CD8-positive, alpha-beta memory T cell (primary cell): ENCODE measurements at places on chromosomes 7 and 10. TPM values are rescaled to one million over a fixed set of nuclear protein-coding genes. Genes with fewer than 3 reads are reported as not detected.

The KCNH2 gene
- 0.11 TPM for total RNA-seq

The DDX50 gene
- 49.9 TPM for total RNA-seq

The AQP1 gene
- 0.13 TPM for total RNA-seq

The LGI1 gene
- total RNA-seq = not detected

The ZDHHC6 gene
- total RNA-seq = 56.4 TPM

The CASTOR2 gene
- 6.8 TPM for total RNA-seq

The LRRC61 gene
- total RNA-seq = 27.9 TPM

The SKIDA1 gene
- 0.35 TPM for total RNA-seq

The TMEM213 gene
- not detected for total RNA-seq

DNA sequence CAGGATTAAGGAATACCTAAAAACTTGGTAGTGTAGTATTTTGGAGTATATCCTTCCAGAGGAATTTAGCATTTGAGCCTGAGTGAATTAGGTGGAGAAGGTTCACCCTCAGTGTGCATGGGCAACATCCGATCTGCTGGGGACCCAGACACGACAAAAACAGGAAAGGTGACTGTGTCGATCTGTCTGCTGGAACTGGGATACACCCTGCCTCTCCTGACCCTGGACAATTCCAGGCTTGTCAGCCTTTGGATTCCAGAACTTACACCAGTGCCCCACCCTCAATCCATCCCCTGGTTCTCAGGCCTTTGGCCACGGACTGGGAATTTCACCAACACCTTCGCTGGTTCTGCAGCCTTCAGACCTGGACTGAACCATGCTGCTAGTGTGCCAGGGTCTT lies 41.9 kb downstream of the PTPRE start:
- no peak for DNase-seq

DNA sequence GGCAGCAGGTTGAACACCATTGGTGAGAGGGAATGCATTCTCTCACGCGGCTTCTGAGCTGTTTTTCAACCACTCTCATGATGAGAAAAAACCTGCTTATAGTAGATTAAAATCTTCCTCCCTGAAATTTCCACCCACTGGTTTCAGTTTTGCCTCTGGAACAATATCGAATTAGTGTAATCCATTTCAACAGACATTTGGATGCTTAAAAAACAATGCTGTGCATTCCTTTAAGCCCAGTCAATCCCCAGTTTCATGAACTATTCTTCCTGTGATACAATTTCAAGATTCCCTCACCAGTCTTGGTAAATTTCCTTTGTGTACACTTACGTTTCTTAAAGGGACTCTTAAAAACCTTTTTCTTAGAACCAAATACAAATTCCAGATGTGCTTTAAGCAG lies 89.6 kb downstream of the ITIH5 start:
- no peak for DNase-seq

DNA sequence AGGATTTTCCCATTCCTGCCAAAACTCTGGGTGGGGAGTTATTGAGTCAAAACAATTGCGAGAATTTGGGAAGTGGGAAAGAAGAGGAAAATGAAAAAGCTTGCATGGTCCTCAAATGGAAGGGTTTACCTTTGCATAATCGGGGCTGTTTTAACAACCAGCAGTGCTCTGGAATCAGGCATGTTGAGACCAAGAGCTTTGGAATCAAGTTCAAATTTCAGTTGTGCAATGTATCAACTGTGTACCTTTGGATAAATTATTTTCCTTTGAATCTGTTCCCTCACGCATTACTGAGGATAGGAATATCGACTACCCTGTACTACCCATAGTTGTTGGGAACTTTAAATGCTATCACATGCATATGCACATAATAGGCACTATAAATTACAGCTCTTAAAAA lies 205.5 kb downstream of the JCAD start:
- no peak for DNase-seq

GRCh38 chr7:12493863-12494686 lies 76.4 kb upstream of the SCIN start:
- DNase-seq = no peak

DNA sequence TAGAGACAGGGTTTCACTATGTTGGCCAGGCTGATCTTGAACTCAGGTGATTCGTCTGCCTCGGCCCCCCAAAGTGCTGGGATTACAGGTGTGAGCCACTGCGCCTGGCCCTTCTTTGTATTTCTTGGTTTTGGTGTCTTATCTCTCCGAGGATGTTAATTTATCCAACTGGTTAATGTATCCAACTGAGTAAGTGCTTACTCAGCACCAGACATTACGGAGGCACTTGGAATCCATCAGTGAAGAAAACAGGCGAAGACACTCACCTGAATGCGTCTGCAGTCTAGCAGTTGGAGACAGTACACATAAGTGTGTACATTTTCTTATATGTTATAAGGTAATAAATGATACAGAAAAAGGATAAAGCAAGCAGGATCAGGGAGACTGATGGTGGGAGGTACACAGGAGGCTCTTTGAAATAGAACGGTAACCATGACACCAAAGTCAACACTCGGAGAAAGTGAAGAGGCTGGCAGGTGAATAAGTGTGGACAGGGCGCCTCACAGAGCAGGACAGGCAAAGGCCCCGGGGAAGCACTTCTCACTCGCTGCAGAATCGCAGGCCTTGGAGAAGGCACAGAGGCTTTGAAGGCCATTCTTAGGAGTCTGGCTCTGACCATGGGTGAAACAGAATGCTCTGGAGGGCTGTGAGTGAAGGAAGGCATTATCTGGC lies 73.1 kb downstream of the LANCL2 start:
- DNase-seq = no peak

DNA sequence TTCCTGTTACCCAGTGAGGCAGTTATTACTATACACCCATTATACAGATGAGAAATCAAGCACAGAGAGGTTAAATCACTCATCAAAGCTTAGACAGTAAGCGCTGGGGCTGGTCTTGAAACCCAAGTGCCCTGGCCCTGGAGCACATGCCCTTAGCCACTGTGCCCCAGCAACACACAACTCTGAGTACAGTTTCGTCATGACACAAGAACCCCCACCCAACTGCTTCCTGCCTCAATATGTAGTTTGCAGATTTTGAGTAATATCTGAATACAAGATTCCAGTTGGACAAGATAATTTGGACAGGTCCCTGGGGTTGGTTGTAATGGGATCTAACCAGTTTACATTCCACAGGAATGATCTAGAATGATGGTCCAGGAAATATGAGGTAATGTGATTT lies 62.8 kb downstream of the SH3PXD2A start:
- DNase-seq = no peak

- no peak for DNase-seq
Measured at GRCh38 chr7:157676001-157676400, 339.2 kb downstream of the DNAJB6 start.

- no peak for DNase-seq
Measured at GRCh38 chr7:71385330-71385729, 253.4 kb downstream of the GALNT17 start.

GRCh38 chr7:157271315-157271990 lies 65.4 kb upstream of the DNAJB6 start:
- DNase-seq = no peak

GRCh38 chr7:117165656-117166055 lies 157.2 kb downstream of the WNT2 start:
- DNase-seq = no peak

DNA sequence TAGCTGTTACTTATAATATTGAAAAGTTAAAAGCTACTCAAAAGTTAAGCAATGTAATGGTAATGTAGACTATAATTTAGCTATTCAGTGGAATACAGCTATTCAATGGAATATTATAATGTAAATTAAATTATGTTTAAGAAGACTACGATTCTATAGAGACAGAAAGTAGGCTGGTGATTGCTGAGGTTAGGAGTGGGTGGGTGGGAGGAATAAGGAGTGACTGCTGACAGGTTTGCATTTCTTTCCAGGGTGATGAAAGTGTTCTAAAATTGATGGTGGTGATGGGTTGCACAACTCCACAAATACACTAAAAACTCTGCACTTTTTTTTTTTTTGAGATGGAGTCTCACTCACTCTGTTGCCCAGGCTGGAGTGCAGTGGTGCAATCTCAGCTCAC lies 21.4 kb downstream of the DENND2A start:
- DNase-seq = no peak

DNA sequence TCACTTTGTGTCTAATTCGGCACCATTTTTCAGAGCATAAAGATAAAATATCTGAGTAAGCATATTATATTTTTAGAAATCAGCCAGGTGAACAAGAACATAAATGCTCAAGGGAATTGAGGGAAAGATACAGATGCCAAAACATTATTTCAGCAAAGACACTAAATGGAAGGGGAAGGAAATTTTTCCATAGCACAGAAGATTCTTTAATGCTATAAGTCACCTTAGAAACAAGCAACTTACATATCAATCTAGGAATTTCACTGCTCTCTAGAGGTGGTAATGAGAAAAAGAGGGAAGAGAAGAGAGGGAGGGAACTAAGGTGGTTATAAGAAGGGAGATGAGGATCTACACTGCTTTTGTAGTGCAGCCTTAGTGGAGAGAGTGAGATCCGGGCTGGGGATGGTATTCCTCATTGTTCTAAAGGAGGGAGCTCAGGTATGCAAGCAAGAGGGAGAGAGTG lies 20.4 kb downstream of the ZNF365 start:
- DNase-seq = no peak
